ENCODE measurements at places on chromosomes 5 and 9.

DNA sequence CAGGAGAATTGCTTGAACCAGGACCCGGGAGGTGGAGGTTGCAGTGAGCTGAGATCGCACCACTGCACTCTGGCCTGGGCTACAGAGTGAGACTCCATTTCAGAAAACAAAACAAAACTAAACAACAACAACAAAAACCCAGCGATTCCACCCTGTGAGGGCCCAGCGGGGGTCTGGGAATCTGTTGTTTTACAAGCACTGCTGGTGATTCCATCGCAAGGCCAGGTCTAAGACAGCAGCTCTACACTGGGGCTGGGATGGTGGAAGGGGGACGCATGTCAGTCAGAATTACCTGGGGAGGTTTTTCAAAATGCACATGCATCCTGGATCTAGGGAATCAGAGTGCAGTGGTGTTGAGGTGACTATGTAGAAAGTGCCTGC lies 90.9 kb downstream of the ANKRD55 start:
- no peak for DNase-seq

GRCh38 chr9:133160742-133161546 lies 2.8 kb downstream of the GBGT1 start:
- peak; percentile 65 for DNase-seq

- peak; percentile 58 for DNase-seq
Observed at GRCh38 chr5:133552925-133553525, 59.3 kb downstream of the FSTL4 start.

DNA sequence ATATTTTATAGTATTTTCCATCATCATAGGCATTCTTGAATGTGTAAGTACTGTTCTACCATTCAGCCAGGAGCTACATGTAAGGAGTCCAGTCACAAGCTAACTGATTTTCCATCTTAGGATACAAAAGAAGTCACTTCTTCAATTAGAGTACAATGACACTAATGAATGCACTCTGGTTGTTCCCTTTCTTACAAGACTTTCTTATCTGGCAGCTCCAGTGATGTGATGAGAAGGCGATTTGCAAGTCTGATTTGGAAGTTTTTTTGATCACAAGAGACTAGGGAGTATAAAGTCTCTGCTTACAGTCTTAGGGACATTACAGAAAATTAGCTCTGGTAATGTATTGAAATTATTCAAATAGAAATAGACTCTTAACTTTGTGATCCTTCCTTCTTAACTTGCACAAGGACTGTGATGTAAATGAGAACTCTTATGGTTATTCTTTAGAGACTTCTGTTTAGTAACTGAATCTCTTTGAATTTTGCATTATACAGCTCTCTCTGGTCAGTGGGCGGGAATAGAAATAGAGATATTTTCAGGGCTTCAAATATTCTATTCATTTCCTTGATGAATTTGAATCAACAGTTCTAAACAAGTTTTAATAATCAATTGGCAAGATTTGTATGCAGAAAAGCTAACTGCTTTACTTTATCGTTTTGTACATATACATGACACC lies 130.4 kb upstream of the CDH6 start:
- DNase-seq = no peak

- DNase-seq = no peak
Observed at GRCh38 chr9:28967226-28967625, 1393.9 kb upstream of the C9orf72 start.

DNA sequence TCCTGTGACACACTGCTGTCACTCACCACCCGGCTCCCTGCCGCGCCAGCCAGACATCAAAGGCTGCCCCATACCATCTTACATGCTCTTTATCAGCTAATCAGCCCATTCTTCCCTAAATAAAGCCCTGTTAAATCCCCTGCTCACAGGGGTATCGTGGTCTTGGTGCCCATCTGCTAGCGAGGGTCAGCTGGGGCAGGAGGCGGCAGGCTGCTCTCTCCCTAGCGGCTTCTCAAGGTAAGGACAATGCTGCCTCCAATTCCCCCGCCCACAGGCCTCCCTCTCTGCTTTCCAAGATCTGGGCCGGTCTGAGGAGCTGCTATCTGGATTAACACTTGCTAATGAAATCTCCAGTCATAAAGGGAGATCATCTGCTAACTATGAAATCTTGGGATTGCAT lies 26.8 kb downstream of the BARHL1 start:
- no peak for DNase-seq

DNA sequence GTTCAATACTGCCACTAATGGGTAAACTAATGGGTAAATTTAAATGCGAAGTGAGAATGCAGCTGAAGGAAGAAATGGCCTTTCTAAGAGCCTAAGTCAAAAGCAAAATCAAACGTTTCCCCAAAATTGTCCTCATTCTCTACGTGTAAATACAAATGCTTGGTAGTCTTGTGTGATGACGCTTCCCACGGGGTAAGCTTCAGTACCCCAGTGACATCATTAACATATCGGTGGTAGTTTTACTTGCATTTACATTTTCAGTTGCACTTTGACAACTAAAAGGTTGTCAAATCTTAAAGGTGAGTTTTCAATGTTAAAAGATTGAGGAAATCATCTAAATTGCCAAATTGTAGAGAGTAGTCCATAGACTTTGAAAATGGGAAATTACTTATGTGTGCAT lies 550.7 kb upstream of the CCNG1 start:
- no peak for DNase-seq

DNA sequence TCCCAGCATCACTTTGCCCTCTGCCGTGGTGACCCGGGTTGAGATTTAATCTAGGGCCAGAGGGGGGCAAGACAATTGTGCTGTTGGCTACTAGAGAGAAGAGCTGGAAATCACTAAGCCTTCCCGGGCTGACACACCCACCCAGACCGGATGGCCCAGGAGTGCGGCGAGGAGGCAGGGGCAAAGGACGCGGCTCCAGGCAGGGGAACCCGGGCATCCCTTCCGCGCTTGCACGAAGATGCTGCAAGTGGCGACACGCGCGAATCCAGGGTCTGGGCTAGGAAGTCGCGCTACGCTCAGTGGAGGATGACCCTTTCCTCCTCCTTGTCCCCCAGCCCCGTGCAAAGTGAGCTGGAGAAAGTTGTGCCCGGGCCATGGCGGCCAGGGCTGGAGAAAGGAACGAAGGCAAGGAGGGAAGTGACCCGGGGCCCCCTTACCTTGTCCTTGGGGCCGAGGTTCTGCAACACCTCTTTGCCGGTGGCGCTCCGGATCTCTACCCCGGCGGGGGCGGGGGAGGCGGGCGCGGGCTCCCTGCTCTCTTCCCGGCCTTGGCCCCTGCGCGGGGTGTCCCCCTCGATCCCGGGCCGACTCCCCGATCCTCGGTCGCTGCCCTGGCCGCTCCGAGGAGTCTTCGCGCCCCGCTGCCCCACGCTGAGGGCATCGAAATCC lies 693 bp downstream of the DPYSL3 start:
- peak; percentile 53 for DNase-seq

GRCh38 chr5:73297430-73297829 lies 124.4 kb downstream of the TMEM174 start:
- no peak for DNase-seq

GRCh38 chr5:31901807-31902530 lies 263.0 kb downstream of the PDZD2 start:
- no peak for DNase-seq

GRCh38 chr9:116924462-116925110 lies 237.5 kb downstream of the TRIM32 start:
- no peak for DNase-seq

DNA sequence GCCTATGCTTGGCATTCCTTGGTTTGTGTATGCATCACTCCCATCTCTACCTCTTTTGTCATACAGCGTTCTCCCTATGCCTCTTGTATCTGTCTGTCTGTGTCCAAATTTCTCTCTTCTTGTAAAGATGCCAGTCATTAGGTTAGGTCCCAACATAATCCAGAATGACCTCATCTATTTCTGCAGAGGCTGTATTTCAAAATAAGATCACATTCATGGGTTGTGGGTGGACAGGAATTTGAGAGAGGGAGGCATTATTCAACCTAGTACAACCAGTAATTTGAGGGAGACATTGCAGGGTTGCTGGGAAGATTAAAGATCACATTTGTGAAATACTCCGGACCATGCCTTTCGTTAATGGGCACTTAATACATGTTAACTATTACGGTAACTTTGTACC lies 155.0 kb downstream of the MAN2A1 start:
- peak; percentile 54 for DNase-seq

- DNase-seq = no peak
Observed at GRCh38 chr9:68744426-68744825, 39.4 kb downstream of the PIP5K1B start.

GRCh38 chr5:88393716-88394535 lies 125.3 kb upstream of the TMEM161B start:
- no peak for DNase-seq

- no peak for DNase-seq
Observed at GRCh38 chr9:14451949-14452348, 138.0 kb upstream of the NFIB start.

- DNase-seq = peak; percentile 39
Observed at GRCh38 chr5:141517880-141518617, 29.2 kb downstream of the PCDHGC5 start.

- no peak for DNase-seq
Observed at GRCh38 chr5:104412649-104413240, 850.2 kb upstream of the NUDT12 start.

- no peak for DNase-seq
Observed at GRCh38 chr5:1067141-1068121, 44.4 kb downstream of the SLC12A7 start.

DNA sequence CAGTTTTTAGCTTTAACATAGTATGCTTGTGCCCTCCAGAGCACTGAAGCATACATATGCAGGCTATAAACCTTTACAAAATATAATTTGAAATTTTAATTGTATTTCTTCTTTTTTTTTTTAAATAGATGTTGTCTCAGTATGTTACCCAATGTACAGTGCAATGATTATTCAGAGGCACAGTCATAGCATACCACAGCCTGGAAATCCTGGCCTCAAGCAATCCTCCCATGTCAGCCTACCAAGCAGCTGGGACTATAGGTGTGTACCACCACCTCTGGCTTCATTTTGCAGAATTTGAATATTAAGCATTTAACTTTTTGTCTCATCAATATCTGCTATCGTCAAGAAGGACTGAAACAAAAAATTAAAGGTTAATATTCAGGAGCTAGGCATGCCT lies 16.9 kb upstream of the ZNF782 start:
- no peak for DNase-seq

DNA sequence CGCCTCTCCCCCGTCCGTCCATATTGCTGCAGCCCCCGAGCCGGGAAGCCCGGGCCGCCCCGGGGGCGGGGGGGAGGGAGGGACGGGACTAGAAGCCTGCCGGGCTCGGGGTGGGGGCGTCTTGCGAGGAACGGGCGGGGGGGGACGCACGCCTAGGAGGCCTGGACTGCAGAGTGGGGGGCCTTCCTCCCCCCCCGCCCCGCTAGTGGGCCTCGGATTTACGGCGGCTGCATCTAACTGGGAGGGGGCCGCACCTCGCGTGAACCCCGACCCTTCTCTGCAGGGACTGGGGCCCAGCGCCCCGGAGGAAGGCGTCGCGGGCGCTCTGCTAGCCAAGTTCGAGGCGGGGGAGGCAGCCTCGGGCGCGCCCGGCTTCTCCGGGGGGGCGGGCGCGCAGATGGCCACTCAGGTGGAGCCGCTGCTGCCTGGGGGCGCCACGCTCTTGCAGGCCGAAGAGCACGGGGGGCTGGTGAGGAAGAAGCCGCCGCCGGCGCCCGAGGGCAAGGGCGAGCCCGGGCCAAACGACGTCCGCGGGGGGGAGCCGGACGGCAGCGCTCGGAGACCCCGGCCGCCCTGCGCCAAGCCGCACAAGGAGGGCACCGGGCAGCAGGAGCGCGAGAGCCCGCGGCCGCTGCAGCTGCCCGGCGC lies at the start of gene LARP1:
Gene LARP1, plus strand, starts transcription at position 17 of the 648 bp plus-strand sequence. Its CDS starts 381 bp downstream, at position 398.
- peak; percentile 27 for DNase-seq

DNA sequence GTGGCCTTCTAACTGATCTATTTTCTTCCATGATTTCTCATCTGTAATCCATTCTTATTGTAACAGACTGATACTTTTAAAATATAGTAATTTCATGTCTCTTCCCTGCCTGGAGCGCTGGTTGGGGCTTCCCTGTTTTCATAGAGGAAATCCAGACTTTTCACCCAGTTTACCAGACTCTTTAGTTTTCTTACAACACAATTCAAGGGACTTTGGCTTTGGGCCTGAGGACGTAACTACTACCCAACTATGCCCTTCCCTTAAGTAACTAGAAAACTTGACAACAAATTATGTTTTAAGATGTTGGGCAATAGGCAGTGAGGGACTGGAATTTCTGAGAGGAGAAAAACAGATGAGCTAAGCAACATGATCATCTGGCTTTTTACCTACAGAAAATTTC lies 289.6 kb downstream of the FGF10 start:
- no peak for DNase-seq

DNA sequence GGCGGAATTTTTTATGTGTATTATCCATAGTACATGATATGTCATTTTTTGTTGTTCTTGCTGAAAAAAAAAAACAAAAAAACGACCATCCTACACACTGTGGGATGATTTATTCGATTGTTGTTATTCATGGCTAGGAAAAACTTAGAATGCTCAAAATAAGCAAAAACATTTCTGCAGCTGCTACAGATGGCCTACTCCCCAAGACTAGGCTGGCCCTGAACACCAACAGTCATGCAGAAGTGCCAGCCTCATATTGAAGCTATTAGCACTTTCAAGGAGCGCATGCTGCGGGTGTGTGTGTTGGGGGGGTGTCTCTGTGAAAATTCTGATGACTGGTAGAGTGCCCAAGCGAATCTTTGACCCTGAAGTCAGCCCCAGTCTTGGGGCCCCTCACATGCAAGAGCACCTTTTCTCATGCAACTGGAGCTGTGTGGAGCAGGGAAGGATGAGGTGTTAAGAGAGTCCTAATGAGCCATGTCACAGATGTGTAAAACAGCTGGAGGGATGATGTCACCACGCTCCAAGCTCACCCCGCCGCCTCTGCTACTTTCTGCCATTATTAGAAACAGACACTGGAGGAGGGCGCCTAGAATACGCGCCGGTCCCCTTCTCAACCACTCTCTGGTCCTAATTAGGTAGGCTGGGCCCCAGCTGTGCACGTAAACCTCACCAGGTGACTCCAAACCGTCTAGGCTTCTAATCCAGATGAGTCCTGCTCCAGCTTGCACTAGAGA lies 61.0 kb upstream of the SMIM23 start:
- no peak for DNase-seq

DNA sequence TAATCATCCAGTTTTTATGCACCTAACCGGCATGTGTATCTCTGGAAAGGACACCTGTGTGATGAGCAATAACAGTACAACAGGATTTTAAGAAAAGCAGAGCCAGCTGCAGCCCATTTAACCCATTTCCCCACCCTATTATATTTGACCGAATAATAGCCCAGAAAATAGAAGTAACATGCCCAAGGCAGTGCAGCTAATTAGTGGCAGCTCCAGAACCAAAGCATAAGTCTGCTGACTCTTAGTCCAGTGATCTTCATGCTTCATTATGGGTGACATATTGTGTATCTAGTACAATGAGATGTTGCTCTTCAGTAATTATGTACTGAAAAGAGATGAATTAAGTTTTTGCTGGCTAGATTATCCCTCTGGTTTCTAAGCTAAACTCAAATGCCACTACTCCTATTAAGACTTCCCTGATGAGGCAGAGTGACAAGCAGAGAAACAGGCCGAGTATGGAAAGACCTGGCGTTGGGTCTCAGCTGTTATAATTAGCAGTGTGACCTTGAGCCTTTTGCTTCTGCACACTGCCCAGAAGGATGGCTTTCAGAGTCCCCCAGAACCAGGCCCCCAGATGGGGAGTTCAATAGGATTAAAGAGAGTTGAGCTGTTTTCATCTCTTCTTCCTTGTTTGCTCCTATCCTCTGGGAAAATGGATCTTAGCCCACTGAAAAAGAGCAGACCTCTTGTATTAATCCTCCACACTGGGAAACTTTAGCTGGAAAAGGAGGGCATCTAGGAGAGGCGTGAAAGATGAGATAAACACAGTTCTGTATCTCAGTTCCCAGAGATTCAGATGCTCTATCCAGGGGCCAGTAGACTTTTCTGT lies 10.8 kb upstream of the C1QTNF3 start:
- DNase-seq = no peak
